CD8-positive, alpha-beta memory T cell (primary cell): ENCODE measurements at places on chromosomes 2 and 18.

DNA sequence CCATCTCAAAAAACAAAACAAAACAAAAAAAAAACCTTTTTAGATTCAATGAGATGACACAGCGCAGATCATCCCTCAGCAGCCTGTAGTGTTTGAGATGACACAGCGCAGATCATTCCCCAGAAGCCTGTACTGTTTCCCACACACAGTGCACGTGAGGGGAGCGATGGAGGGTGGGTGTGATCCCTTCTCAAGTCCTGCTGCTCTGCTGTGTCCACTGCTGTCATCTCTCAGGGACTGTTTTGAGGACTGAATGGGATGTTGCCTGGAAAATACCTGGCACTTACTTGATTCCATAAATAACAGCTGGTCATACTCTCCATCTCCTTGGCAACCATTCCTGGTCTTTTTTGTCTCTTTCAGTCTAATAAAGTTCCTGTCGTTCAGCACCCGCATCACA is 25.7 kb downstream of the TGOLN2 start:
- no peak for DNase-seq

- no peak for DNase-seq
These were observed 475.4 kb downstream of the PARD3B start for GRCh38 chr2:205020673-205021072.

GRCh38 chr2:209498614-209499013 is 74.8 kb downstream of the MAP2 start:
- no peak for DNase-seq

DNA sequence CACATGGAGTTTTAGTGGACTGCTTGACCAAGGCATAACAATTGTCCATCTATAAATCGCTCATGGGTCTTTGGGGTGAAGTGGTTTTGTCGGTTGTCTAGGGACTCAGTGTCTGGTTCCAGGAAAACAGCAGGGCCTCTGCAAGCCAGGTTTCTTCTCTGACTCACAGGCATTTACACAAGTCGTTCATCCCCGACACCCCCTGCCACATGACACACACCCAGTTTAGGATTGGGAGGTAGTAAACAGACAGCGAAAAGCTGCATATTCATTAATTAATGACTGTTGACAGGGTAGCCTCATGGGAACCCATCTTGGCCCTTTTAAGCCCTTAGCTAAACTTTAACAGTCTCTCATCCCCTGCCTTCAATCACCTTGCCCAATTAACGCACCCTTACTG is 194.8 kb upstream of the ACVR2A start:
- DNase-seq = no peak

DNA sequence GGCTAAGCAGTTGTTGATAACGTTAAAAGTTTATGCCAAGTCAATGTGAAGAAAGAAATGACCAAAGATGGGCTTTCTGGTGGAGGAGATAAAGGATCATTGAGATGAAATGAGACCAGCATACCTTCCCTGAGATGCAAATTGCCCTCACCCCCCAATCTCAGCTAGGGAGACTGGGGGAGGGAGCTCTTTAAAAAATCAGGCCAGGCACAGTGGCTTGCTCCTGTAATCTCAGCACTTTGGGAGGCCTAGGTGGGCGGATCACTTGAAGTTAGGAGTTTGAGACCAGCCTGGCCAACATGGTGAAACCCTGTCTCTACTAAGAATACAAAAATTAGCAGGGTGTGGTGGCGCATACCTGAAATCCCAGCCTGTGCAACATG is 30.9 kb upstream of the KCMF1 start:
- DNase-seq = no peak

DNA sequence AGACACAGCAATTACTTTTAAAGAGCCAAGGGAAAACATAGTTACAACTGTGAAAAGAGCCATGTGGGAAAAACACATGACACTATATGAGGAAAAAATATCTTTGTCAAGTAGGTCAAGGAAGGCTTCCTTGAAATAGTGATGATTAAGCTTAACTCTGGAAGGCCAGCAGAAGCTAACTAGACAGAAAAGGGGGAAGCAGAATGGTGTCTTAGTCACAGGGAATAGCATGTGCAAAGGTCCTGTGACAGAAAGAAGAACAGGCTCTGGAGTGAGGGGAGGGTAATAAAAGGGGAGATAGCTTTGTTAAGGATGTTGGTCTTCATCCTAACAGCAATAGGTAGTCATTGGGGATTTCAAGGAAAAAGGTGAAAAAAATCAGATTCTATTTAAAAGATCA is 64.0 kb downstream of the ARHGAP25 start:
- DNase-seq = no peak

DNA sequence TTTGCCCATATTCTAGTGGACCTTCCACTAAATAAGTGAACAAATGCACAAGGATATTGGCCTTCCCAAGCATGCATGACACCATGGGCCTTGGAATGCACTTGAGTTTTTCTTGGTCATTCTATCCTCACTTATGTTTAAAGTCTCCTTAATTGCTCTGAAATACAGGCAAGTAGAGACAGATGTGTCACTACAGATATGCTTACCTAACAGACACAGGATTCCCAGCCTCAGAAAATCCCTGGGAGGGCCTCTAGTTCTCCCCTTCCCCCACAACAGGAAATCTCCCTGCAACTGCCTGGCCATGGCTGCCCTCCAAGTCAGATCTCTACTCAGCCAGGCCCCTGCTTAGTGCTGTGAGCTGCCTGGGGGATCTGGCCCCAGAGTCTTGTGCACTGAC is 445.2 kb downstream of the IRS1 start:
- no peak for DNase-seq

- no peak for DNase-seq
These were observed 70.4 kb downstream of the IL1R2 start for GRCh38 chr2:102061962-102062795.
